DND-41 (cell line): ENCODE measurements at places on chromosomes 6 and 20.

GRCh38 chr6:110778333-110778732, 36.9 kb downstream of the CDK19 start:
- DNase-seq = no peak

GRCh38 chr20:44370639-44371218, 15.2 kb downstream of the HNF4A start:
- DNase-seq = no peak

DNA sequence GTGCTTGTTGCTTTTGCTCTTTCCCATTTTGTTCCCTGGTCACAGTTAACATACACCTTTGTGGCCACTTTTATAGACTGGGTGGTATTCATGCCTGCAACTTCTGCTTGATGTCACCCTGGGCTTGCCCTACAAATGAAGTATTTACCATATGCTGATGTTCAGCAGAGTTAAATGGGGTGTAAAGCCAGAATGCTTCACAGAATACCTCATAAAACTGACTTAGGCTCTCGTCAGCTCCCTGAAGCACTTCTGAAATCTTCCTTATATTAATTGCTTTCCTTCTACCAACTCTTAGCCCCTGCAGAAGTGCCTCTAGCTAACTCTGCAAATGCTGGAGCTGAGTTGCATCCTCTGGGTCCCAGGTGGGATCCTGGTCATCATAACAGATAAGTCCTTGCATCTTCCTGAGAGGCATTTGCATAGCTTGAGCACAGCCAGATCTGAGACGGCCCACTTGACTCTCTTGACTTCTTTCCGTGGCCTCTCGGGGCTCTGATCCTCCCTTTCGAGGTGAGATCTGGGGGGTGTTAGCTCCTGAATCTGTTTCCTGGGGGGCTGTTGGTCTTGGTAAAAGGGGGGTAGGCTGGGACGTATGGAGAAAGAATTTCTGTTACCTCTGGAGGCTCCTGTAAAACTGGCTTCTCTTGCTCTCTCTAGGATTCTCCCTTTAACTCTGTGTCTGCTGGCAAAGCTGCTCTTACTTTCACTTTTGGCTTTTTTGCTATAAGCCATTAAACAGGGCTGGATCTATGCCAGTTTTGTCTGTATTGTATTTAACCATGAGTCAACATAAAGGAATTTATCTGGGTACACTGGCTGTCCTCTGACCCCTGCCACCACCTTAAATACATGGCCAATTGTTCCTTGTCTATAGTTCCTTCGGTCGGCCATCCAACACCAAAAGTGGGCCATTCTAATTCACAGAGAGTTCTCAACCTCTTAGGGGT, 223.0 kb upstream of the SYNCRIP start:
- DNase-seq = peak; percentile 45

DNA sequence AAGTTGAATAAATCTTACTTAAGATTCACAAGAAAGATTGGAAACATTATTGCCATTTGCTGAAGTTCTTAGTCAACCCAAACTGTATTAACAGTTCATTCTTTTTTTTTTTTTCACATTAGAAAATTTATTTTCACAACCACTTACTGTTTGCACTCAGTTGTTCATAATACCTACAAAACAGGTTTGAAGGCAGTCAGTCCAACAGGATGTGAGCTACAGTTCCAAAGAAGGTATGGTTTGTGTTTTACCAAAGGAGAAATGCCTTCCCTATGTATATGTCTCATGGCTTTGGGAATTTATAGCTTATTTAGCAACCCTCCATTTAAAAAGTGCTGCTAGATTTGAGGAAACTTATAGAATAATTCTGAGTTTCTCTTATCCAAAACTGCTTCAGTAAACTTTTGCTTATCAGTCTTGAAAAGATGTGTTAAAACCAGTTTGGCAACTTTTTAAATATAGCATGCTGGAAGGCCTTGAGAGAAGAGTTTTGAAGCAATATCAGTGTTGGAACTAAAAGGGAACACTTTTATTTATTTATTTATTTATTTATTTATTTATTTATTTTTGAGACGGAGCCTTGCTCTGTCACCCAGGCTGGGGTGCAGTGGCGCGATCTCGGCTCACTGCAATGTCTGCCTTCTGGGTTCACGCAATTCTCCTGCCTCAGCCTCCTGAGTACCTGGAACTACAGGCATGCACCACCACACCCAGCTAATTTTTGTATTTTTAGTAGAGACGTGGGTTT, 46.8 kb upstream of the RREB1 start:
- DNase-seq = no peak

- DNase-seq = no peak
Observed at GRCh38 chr20:17661121-17661744, 20.8 kb downstream of the RRBP1 start.

- no peak for DNase-seq
Observed at GRCh38 chr6:166084951-166085350, 82.7 kb downstream of the TBXT start.

DNA sequence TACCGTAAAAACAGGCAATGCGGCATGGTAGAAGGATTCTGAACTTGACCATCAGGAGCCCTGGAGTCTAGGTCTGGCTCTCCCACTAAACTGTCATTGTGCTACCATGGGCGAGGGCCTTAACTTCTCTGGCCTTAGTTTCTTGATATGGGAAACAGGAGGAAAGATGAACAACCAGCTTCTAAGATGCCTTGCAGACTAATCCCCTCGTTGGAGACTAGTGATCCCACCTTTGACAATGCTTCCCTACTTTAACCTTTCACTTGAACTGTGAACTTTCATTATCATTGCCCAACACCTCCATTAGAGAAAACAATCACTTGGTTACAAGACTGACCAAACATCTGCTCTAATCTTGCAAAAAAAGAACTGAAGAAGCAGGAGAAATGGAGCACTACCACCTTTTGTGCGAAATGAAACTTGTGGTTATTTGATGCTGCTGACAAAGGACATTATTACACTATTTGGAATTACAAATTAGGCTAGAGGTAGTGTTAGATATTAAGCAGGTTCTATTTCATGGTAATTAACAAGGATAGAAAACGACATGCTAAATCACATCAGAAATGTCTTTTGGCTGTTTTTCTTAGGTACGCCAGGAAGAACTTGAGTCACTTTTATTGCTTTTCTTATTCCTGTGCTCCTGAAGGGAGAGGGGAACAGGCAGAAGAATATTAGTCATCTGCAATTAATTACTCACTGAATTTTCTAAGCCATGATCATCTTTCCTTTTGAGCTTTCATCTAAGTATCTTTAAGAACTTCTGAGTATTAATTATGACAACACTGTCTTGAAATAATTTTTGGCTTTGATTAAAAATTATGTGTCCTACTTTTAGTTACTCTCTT, 39.1 kb upstream of the ARHGAP18 start:
- DNase-seq = no peak

DNA sequence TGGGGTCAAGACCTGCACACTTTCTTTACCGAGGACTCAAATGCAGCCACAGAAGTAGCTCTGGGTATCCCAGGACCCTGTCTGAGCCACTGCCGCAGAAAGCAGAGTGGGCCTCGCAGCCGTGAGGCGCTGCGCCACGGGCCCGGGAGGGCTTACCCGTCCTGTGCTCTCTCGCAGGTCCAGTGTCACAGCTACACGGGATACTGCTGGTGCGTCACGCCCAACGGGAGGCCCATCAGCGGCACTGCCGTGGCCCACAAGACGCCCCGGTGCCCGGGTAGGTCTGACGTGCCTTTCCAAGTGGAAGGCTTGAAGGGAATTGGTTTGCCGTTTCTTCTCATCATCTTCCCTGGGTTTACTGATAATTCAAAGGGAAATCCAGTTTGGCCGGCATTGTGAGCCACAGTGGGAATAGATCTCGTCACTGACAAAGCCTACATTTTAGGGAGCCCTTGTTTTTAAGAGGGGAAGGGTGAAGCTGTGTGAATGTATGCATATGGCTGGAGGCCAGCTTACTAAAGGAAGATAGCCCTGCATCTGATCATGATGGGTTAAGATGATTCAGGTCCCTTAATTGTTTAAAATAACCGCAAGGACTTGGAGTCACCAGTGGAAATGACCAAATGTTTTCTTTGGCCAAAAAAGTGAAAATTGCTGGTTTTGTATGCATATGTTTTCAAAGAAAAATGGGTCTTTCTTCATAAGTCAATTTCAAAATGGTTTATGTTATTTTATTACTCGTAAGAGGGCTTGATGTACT, 86.6 kb downstream of the SMOC2 start:
- DNase-seq = no peak

- peak; percentile 74 for DNase-seq
Observed at GRCh38 chr6:44237813-44238433, 9.0 kb upstream of the HSP90AB1 start.

GRCh38 chr6:53651764-53652401, 13.7 kb downstream of the KLHL31 start:
- DNase-seq = no peak

GRCh38 chr20:17735959-17736621, 36.3 kb downstream of the BANF2 start:
- no peak for DNase-seq

- no peak for DNase-seq
Observed at GRCh38 chr6:98831057-98831958, 3.1 kb upstream of the POU3F2 start.

DNA sequence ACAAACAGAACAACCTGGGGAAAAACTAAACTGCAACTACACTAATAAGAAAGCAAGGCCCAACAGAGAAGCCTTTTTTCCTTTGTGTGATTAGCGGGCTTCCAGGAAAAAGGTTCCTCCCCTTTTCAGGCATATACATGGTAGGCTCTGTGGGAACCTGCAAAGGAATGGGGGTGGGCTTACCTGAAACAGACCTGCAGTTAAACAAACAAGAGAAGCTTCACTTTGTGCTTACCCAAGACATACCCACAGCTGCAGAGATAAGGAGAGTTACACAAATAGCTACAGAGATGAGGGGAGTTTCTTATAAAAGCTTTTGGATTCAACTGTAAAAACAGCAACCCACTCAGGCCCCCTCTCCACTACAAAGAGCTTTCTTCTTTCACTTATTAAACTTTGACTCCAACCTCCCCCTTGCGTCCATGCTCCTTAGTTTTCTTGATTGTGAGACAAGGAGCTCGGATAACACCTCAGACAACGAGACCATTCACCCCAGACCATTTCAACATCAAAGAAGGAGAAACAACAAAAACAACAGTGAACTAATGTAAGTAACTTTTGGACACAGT, 30.9 kb downstream of the RNF146 start:
- DNase-seq = no peak

DNA sequence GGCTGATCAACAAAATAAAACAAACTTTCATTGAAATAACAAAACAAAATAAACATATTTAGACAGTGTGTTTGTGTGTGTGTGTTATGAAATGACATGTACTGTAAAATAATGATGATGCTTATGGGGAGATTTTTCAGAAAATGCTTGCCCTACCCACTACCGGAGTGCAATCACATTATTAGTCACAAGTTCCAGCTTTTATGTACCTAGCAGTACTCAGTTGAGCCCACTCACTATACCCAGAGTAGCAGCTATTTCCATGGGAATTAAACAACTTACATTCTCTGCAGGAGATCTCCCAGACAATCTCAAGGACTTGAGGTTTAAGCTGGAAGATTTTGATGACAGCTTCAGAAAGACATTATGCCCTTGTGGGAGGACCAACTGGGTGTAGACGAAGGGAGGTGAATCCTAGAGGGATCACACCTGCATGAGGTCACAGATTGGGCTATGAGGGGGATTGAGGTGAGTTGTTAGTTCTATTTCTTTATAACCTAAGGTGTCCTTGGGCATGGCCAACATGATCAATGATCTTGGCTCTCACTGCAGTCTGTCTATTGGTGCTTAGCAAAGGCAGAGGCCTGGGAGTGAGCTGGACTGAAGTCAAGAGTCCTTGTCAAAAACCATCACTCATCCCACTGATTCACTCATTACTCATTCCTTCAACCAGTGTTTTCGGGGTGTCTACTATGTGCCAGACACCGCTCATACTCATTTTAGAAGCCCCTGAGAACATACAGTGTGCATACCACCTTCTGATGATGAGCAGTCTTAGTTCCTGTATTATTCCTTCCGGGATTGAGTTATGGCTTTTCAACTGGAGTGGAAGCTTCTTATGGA, 6.7 kb upstream of the CLIC5 start:
- DNase-seq = no peak

- DNase-seq = no peak
Observed at GRCh38 chr6:55825402-55826051, 49.9 kb downstream of the BMP5 start.

DNA sequence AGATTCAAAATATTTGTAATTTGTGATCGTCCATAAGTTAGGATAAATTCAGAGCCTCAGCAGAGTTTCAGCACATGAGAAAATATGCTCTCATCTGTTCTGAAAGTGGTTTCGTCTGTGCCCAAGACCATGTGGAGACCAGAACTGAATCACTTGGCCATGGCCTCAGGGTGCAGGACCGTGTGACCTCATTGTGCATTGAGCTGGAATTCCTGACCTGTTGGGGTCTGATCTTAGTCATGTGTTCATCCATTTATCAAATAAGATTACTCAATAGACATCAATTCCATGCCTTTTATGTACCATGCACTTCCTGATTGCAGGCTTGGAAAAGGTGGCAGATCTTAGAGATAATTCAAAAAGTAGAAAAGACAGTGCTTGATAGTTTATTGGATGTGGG, 680.5 kb downstream of the QKI start:
- no peak for DNase-seq

DNA sequence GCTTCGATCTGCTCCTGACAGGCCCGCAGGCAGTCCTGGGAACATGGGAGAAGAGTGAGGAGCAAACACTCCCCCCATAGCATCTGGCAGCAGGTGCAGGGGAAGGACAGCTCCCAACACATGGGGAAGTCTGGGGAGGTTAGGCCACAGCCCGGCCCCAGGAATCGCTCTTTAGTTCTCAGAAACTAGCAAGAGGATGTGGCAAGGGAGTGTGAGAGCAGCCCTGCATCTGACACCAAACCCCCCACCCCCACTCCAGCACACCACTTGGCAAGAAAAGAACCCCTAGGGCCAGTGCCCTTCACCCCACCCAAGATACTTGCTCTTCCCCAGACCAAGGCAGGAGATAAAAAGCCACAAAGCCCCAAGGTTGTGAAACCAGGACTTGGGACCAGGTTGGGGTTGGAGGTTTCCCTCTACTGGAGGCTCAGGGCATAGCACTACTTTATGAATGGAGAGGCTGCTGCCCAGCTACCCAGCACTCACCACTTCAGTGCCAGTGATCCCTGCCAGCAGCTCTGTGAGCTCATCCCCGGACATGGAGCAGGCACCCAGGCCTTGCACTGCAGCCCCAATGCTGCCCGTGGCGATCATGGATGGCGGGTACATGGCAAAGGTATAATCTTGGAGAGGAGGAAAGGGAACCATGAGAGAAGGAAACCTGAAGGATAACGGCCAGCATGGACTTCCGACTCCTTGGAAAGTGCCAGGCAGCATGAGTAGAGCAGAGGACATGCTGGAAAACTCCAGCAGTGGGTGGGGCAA, 5.4 kb downstream of the CCND3 start:
- DNase-seq = peak; percentile 99

GRCh38 chr6:153117986-153118879, 12.8 kb downstream of the RGS17 start:
- DNase-seq = no peak

DNA sequence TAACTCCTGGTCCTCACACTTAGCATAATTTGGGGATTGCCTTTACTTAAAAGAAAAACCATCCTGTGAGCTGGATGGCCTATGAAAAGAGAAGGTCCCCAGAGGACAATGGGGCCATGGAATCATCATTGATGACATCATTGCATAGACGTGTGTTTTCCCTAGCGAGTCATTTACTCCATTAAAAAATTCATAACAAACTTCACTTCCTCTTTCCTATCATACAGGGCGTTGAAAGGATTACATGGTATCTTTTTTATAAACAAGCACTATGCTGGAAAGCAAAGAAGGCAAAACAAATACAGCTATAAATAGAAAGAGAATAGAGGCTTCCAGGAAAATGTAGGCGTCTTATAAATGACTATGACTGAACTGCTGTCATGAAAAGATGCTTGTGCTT, 11.3 kb upstream of the COL12A1 start:
- DNase-seq = no peak

GRCh38 chr6:151690303-151690702, 117.2 kb upstream of the ESR1 start:
- no peak for DNase-seq
